ENCODE measurements at places on chromosomes 12 and 14.

GRCh38 chr14:72521968-72522741 lies 371.7 kb downstream of the DPF3 start:
- DNase-seq, result no peak

GRCh38 chr14:88129306-88130056 lies 124.5 kb downstream of the GPR65 start:
- DNase-seq, result no peak

DNA sequence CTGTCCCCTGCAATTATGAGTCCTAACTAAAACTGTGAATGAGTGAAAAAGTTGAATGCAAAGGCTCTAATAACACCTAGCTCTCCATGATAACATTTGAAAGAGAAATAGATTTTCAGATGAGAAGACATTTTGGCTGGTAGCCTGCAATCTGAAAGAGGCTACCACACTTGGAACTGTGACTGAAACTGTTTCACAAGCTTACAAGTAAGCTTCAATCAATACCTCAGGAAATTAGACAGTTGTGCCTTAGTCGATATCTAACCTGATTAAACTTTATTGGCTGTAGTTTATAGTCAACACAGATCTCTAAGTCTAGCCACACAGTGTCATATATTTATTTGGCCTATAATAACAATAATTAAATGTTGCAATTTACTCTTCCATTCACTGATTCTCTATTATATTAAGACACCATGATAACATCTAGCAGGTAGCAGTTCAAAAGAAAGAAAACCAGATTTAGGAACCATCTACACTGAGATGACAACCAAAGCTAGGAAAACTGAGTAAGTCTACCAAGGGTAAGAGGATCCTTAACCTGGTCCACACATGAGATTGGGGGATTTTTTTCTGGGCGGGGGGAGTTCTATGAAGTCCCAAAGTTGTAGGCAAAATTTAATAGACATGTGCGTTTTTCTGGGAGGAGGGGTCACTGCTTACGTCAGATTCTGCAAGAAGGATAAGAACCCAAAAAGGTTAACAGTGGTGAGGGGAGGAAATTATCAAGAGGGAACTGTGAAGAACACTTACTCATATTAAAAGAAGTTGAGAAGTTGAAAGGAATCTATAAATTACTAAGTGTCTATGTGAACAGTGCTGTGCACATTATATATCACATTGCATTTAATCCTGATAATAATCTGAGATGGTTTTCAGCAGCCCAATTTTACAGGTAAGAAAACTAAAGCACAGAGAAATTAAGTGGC lies 65.8 kb downstream of the NUMB start:
- no peak for DNase-seq

GRCh38 chr12:109934026-109934425 lies 34.0 kb downstream of the TCHP start:
- no peak for DNase-seq

DNA sequence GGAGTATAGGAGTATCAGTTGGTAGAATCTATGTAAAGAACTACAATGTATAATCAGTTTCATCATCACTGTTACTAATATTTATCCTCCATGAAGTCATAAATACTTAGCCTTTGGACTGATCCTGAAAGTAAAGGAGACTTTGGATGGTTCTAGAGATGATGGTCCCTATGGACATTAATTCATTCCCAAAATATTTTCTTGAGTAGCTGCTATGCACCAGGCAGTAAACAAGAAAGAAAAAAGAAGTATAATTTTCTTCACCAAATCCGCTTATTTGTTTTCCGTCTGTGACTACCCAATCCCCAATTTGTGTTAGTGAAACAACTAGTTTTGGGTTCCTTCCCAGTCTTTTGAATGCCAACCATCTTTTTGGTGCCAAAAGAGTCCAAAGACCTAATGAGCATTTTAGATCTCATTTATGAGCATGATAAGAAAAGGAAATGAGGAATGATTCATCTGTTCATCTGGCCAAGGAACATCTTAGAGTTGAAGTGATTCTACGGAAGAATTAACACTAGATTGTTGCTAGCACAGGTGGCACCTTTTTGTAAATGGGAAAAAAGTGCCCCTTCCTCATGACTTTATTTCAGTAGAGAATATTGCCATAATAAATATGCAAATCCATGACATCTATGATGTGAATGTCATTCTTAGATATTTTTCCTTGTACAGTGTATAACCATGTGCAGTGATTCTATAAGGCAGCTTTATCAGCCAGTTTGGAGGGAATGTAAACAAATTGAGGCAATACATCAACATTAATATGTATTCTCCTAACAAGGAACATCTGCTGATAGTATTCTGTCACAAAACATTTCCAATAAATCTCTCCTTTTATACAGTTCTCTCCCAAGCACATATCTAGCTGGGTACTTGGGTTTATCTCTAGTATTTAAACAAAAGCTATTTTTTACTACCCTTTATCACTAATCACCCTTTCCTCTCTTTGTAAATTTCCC lies 85.1 kb upstream of the CCDC91 start:
- DNase-seq, result no peak

GRCh38 chr12:1777798-1778197 lies 42.6 kb upstream of the LRTM2 start:
- DNase-seq, result no peak

- DNase-seq, result no peak
Observed at GRCh38 chr12:114743799-114744198, 59.8 kb upstream of the TBX3 start.

DNA sequence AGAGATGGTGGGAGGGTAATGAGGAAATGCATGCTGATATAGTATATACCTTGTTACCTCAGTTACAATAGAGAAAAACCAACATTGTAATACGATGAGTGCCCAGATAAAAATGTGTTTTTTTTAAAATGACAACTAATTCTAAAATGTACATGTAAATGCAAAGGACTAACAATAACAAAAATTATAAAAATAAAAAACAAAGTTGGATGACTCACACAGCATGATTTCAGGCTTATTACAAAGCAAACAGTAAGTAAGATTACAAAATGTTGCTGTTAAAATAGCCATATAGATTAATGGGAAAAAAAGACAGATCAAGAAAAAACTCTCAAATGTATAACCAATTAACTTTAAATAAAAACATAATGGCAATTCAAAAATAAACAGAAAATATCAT lies 1099.4 kb downstream of the FSCB start:
- DNase-seq, result no peak

GRCh38 chr12:85179680-85180270 lies 100.2 kb upstream of the ALX1 start:
- no peak for DNase-seq
